Muscle of back (tissue), 13 donors: ENCODE measurements at places on chromosomes 3 and 15.

GRCh38 chr15:76135516-76135915 lies 75.7 kb downstream of the TMEM266 start:
- DNase-seq, result no peak

DNA sequence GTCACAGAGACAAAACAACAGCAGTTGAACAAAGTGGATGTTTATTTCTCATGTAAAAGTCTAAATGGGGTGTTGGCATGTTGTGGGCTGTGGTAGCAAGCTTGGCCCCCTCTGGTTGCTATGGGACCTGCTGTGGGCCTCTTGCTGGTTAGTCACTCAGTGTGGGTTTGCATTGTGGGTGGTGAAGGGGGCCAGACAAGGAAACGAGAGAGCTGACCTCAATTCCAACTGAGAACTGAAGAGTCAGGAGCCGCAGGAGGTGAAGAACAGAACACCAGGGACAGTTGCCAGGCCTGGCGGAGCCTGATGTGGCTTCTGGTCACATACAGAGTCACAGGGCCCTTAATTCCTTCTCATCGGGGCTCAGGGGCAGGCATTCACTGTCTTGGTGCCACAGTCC lies 1.9 kb upstream of the ADPGK start:
- DNase-seq, result peak; percentile 38

GRCh38 chr3:119559441-119559963 lies at the start of gene CD80:
Gene CD80 (minus strand): TSS chr3:119559614. CDS start chr3:119557728, 1,886 bp downstream.
- DNase-seq, result no peak

- peak; percentile 38 for DNase-seq
Measured at GRCh38 chr3:133927540-133928066, 31.9 kb upstream of the RAB6B start.

DNA sequence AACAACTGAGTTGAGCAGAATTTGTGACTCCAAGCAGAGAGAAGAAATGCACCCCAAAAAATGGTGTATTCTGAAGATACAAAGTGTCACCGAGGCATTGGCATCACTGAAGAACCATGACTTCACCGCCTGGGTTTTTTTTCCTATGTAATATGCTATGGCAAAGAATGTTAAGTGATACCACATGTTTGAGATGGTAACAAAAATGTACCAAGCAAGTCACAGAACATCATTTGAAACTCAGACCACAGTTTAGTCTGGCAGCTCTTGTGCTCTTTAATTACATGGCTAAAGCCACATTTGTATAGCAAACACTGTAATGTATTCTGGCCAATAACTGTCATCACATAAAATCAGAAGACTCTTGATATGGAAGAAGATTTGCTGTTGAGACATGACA lies 323.5 kb downstream of the ULK4 start:
- no peak for DNase-seq

GRCh38 chr3:121243208-121243607 lies 302.6 kb downstream of the POLQ start:
- DNase-seq, result no peak

DNA sequence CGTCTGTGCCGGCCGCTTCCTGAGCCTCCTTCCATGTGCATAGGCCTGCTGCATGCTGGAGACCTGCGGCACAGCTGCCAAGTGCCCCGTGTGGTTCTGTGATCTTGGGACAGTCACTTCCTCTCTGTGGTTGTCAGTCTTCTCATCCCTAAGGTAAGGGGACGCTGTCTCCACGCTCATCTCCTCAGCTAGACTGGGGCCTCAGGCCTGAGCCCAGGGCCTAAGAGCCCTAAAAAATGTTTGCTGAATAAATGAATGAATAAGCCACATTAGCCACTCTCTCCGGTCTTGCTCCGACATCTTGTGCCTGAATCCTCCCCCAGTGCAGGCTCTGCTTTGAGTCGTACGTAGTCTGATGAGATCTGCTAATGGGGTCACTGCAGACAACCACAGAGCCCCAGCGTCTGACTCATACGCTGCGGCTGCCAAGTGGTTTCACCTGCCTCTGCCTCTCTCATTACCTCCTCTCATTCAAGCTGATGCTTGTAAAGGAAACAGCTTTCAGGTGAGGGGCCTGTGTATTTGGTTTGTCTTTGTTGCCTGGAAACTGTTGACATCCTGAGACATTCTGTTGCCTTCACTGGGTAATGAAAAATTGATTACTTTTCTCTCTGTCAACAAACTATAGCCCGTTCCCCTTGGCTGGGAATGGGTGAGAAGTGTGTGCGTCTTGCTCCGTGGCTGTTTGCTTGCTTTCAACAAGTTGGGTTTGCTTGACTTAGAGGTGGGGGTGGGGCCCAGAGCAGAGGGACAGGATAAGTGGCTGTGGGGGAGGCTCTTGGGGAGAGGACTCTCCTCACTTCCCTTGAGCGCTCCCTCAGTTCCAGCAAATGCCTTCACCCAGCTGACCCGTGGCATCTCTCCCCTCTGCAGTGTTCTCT lies 15.9 kb downstream of the RPLP1 start:
- DNase-seq, result no peak
